Activated CD4-positive, alpha-beta memory T cell treated with anti-CD3 and anti-CD28 coated beads for 36 hours (primary cell): ENCODE measurements at places on chromosomes 12 and 14. TPM values are rescaled to one million over a fixed set of nuclear protein-coding genes. Genes with fewer than 3 reads are reported as not detected.

DNA sequence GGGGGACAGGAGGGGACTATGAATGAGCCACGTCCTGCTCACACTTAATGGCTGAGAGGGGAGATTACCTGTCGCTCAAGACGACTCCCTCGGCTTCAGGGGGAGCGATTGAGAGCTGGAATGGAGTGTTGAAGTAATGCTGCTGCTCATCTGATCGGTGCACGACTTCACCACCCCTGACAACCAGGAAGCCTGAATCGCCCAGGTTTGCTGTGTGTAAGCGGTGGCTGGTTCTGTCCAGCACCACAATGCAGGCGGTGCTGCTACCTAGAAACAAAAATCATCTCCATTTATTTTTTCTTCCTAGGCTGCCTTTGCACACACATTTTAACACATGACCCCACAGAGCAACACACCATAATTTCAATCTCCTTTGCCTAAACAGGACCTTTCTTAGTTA lies 37.3 kb downstream of the PPTC7 start:
- H3K27ac ChIP-seq, result no peak overlapping the region
- H3K36me3 ChIP-seq, result peaks cover 35% of the 10 kb centered on the region
- no peak for DNase-seq
- H3K27me3 ChIP-seq, result no peaks in the 10 kb centered on the region
- H3K4me1 ChIP-seq, result peaks cover 49% of the 10 kb centered on the region
- H3K4me3 ChIP-seq, result no peak overlapping the region

- no peak overlapping the region for H3K4me3 ChIP-seq
- no peaks in the 10 kb centered on the region for H3K4me1 ChIP-seq
- no peak overlapping the region for H3K27ac ChIP-seq
- no peaks in the 10 kb centered on the region for H3K27me3 ChIP-seq
- DNase-seq, result no peak
These were observed 53.4 kb upstream of the NAV3 start for GRCh38 chr12:77777274-77777673.

DNA sequence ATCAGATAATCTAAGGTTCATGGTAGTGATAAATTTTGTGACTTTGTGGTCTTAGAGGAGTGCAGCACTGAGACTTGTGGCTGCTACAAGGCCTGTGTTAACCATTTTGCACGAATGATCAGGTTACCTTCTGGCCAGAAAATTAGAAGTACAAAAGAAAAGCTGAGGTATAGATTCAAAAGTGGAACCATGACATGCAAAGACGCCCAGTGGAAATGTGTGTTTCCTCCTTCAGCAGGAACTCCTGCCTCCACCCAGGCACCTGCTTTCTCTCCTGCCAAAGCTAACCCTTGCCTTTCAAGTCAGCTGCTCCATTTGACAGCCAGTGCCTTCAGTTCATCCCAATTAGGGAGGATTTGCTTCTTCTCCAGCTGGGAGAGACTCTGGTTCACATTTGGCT lies 10.1 kb downstream of the PDE6H start:
- no peaks in the 10 kb centered on the region for H3K27me3 ChIP-seq
- H3K36me3 ChIP-seq, result no peaks in the 10 kb centered on the region
- H3K27ac ChIP-seq, result no peak overlapping the region
- H3K4me3 ChIP-seq, result no peak overlapping the region
- H3K4me1 ChIP-seq, result peaks cover 44% of the 10 kb centered on the region

- H3K36me3 ChIP-seq, result peaks cover 28% of the 10 kb centered on the region
- no peak for DNase-seq
- no peak overlapping the region for H3K4me3 ChIP-seq
- H3K27me3 ChIP-seq, result no peaks in the 10 kb centered on the region
- no peak overlapping the region for H3K27ac ChIP-seq
These were observed 10.2 kb downstream of the SGPP1 start for GRCh38 chr14:63717702-63718101.

GRCh38 chr12:45256721-45257120 lies 40.8 kb downstream of the ANO6 start:
- no peak for DNase-seq
- H3K4me3 ChIP-seq, result no peak overlapping the region
- H3K27me3 ChIP-seq, result no peaks in the 10 kb centered on the region

GRCh38 chr14:84084056-84084630 lies 1445.8 kb upstream of the FLRT2 start:
- no peak overlapping the region for H3K27ac ChIP-seq
- no peaks in the 10 kb centered on the region for H3K27me3 ChIP-seq
- H3K36me3 ChIP-seq, result no peaks in the 10 kb centered on the region
- no peaks in the 10 kb centered on the region for H3K4me1 ChIP-seq

- H3K27ac ChIP-seq, result no peak overlapping the region
- peaks cover 42% of the 10 kb centered on the region for H3K4me1 ChIP-seq
- H3K36me3 ChIP-seq, result no peaks in the 10 kb centered on the region
- DNase-seq, result no peak
- no peak overlapping the region for H3K4me3 ChIP-seq
- H3K27me3 ChIP-seq, result no peaks in the 10 kb centered on the region
These were observed 4.3 kb upstream of the KRT72 start for GRCh38 chr12:52605542-52605941.

DNA sequence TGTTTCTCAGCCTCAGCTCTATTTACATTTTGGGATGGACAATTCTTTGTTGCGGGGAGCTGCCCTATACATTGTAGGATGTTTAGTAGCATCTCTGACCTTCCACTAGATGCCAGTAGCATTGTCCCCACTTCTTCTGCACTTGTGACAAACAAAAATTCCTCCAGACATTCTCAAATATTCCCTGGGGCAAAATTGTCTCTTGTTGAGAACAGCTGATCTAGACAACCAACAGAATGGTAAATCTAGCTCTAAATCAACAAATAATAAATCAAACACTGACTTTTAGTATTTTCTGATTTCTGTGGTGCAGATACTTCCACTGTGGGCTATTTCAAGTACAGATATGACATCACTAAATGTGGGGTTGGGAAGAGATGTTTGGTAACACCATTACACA lies 60.7 kb downstream of the MSRB3 start:
- no peak overlapping the region for H3K27ac ChIP-seq
- no peak for DNase-seq
- H3K4me3 ChIP-seq, result no peak overlapping the region
- no peaks in the 10 kb centered on the region for H3K36me3 ChIP-seq
- H3K27me3 ChIP-seq, result peaks cover 5% of the 10 kb centered on the region

DNA sequence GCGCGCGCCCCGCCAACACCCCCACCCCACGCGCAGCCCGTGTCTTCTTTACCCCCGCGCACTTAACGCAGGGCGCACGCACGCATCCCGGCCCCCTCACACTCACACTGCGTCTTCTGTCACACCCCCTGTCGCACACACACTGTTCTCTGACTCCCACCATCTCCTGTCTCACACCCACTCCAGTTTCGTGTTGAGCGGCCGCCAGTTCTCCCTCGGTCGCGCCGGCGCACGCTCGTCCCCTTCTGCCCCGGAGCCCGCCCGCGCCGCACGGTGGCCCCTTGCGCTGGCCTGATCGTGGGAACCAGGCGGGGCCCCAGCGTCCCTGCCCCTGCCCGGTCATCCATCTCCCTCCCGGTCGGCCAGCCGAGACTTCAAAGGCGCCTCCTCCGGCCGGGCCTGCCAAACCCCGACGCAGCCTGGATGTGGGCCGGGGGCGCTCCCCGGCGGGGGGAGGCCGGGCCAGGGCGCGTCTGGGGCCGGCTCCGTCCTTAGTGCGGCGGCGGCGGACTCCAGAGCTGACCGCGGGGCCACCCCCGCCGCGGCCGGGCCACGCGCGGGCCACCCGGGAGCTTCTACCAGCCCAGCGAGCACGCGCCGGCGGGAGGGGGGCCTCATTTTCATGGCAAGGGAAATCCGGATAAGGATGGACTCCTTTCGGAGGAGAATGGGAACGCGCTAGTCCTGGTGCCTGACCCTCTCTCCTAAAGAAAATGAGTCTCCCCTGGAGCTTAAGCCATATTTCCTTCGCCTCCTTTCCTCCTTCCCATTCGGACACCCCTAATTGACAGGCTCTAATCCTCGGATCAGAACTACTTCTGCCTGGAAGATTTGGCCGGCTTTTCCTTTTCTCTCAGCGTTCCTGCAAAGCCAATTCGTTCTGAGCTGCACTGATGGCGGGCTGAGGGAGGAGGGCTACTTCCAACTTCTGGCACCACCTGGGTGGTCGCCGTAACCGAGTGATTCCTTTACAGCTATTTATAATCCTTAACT lies 82.0 kb upstream of the HMGA2 start:
- no peak overlapping the region for H3K27ac ChIP-seq
- DNase-seq, result no peak
- H3K4me1 ChIP-seq, result peaks cover 11% of the 10 kb centered on the region
- H3K27me3 ChIP-seq, result peaks cover 21% of the 10 kb centered on the region
- H3K4me3 ChIP-seq, result peak overlapping the region; percentile 54
- no peaks in the 10 kb centered on the region for H3K36me3 ChIP-seq

- H3K4me1 ChIP-seq, result no peaks in the 10 kb centered on the region
- H3K36me3 ChIP-seq, result no peaks in the 10 kb centered on the region
- no peak overlapping the region for H3K4me3 ChIP-seq
- H3K27me3 ChIP-seq, result no peaks in the 10 kb centered on the region
These were observed 96.3 kb downstream of the PAX9 start for GRCh38 chr14:36757734-36758601.

- peaks cover 4% of the 10 kb centered on the region for H3K4me1 ChIP-seq
- no peak overlapping the region for H3K4me3 ChIP-seq
- H3K27me3 ChIP-seq, result peaks cover 36% of the 10 kb centered on the region
- H3K36me3 ChIP-seq, result peaks cover 2% of the 10 kb centered on the region
These were observed 5.0 kb upstream of the ALDH2 start for GRCh38 chr12:111761706-111762105.

DNA sequence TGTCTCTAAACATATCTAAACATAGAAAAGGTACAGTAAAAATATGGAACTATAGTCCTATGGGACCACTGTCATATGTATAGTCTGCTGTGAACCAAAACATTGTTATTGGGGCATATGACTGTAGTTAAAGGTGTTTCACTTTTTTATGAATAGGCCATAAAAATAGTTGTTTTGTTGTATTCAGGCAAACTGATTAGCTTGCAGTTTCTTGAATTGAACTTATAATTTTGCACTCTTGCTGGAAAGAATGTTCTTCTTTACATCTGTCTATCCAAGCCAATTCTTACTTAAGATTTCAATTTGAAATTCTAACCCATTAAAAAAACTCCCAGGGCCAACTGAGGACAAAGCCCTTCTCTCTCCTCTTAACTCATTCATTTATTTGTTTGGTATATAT lies 234.1 kb downstream of the NOVA1 start:
- H3K27me3 ChIP-seq, result no peaks in the 10 kb centered on the region
- no peaks in the 10 kb centered on the region for H3K4me1 ChIP-seq
- no peak overlapping the region for H3K4me3 ChIP-seq
- H3K36me3 ChIP-seq, result no peaks in the 10 kb centered on the region

SYCP3 gene
- total RNA-seq, result 0.07 TPM

KIF26A gene
- total RNA-seq, result 0.29 TPM

SOAT2 gene
- total RNA-seq, result 1.1 TPM

RNASE12 gene
- not detected for total RNA-seq

VPS33A gene
- total RNA-seq, result 24.2 TPM
